T-helper 2 cell (primary cell): ENCODE measurements at places on chromosomes 13 and 19.
A peak's percentile ranks its signal among the peaks of the same experiment; 100 is the strongest.

- peak; percentile 86 for DNase-seq
Measured at GRCh38 chr19:47778049-47778953, at the start of gene SELENOW. TSS of gene SELENOW (plus strand) at chr19:47778703. CDS start at chr19:47778786, 83 bp downstream.

- no peak for DNase-seq
Measured at GRCh38 chr13:101092985-101093384, 323.3 kb downstream of the NALCN start.

DNA sequence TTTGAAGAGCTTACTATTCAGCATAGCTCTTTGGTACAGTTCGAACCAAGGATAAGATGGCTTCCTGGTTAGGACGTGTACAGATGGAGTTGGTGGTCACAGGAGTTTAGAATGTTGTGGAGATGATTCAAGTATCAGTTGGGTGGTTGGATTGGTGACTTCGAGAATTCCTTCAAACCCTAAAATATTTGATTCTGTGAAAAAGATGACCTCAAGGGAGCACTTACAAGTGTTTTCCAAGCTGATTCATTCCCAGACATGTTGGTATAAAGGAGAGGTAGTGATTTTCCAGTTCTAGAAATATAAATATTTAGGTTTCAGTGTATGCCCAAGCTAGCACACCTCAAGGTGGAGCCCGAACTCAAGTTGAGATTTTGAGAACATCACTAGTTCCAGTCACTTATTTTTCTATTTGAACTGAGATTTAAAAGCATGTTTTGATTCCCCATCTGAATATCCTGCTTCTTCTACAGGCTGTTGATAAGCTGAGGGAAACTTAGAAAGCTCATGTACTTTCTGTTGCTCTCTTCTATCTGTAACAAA lies 306.1 kb downstream of the DCT start:
- DNase-seq, result no peak

- DNase-seq, result no peak
Measured at GRCh38 chr13:90120026-90120425, 1227.5 kb upstream of the MIR17HG start.

GRCh38 chr13:21106089-21106488 lies 44.7 kb upstream of the LATS2 start:
- DNase-seq, result no peak

- no peak for DNase-seq
Measured at GRCh38 chr13:40155201-40155600, 499.7 kb downstream of the COG6 start.

- no peak for DNase-seq
Measured at GRCh38 chr19:18494267-18494607, 27.6 kb downstream of the ELL start.

DNA sequence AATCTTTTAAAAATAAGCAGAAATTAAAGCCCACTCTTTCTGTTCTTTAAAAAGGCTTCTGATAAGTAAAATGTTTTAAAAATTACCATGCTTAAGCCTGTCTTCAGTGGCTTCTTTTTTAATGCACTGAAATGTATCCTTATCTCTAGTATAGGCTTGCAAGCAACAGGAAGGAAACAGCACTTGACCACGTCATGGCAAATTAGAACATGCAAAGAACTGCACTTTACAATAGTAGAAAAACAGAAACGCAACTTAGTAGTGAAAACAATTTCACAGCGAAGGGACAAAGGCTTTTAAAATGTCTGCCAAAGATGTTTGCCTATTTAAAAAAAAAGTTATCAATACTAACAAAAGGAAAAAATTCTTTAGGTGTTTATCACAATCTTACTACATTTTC lies 36.3 kb downstream of the ELF1 start:
- DNase-seq, result no peak

GRCh38 chr13:26946684-26947343 lies 186.2 kb upstream of the GPR12 start:
- no peak for DNase-seq

DNA sequence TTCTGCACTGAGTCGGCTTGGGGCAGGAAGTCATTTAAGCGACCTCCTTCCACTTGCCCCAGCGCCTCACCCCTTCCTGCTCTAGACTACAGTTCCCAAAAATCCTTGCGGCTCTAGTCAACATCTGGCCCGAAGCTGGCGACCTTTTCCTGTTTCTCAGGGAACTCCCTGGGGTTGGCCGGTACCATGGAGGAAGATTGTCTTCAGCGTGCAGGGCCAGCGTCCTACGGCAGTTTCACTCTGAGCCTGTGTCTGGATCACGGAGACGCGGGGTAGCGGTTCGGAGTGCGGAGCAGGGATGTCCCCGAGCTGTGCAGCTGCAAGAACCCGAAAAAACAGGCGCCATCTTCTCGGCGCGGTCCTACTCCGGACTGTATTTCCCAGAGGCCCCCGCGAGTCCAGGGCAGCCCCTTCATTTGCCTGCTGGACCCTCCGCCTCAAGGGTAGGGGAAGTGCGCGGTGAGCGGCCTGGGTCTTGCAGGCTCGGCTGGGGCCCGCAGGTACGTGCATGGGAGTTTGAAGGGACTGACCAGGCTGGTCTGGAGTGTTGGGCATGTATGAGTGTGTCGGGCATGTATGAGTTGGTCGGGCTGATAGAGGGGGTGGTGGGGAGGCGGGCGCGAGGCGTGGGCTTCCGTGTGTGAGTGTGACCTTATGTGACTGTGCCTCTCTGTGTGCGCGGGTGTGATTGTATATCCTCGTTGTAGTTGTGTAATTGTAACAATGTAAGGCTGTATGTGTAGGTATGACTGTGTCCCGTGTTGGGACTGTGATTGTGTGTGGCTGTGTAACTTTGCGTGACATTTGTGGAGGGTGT lies at the start of gene ZNF383:
Gene ZNF383, plus strand, starts transcription at position 440 of the 817 bp plus-strand sequence. CDS start 12,240 bp downstream, outside the sequence.
- peak; percentile 79 for DNase-seq

DNA sequence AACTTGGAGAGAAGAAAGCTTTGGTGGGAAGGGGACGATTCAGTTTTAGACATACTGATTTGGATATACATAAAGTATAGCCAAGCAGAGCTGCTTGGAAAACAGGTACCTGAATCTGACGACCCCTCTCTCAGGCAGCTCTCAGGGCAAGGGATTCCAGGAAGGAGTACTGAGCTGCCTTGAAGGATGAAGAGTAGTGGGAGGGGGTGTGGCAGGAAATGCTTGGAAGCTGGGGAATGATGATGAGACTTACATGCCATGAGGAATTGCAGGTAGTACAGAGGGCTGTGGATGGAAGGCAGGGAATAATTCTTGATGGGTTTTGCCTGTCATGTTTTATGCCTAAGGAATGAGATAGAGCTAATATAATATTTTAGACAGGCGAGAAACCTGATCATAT lies 38.7 kb downstream of the HTR2A start:
- no peak for DNase-seq

- no peak for DNase-seq
Measured at GRCh38 chr13:113762538-113762937, 3.5 kb downstream of the TMEM255B start.

DNA sequence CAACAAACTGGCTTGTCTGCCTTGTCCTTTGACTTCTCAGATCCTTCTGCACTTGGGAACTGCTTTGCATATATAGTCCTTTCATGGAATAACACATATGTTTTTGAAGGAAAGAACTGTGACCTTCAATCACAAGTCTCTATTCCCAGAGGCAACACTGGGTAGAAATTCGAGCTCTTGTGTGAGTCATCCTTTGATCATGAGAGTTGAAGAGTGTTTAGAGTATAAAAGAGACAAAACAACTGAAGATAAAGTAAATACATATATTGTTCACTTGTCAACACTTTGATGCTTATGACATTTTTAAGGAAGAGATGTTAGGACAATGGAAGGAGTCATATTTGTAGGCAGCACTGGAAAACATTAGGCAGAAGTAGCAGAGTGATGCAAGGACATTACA lies 5.2 kb upstream of the OR7A5 start:
- DNase-seq, result no peak

- DNase-seq, result no peak
Measured at GRCh38 chr13:110685305-110686020, 20.5 kb downstream of the CARS2 start.

GRCh38 chr19:33805840-33806433 lies 9.3 kb downstream of the KCTD15 start:
- DNase-seq, result no peak

- DNase-seq, result no peak
Measured at GRCh38 chr13:96746886-96747285, 247.4 kb downstream of the OXGR1 start.

DNA sequence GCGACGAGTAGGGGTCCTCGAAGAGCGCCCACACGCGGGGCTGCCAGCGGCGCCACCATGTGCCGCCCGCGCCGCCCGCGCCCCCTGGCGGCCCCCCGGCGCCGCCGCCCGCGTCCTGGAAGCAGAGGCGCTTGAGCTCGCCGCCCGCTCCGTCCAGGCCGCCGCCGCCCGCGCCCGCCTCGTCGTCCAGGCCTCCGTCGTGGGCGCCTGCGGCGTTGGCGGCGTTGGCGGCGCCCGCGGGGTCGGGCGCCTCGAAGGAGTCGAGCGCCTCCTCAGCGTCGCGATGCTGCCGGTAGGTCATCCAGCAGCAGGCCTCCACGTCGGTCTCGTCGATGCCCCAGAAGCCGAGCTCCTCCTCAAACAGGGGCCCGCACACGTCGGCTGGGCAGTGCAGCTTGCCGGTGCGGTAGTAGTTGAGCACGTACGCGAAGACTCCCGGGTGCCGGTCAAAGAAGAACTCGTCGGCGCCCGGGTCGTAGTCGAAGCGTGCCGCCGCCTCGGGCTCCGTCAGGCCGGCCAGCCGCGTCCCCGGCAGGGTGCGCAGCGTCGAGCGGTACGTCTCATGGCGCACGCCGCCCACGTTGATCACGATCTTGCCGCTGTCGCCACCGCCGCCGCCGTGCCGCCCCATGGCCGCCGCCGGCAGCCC lies 829 bp downstream of the KCNC3 start:
- DNase-seq, result no peak

GRCh38 chr13:20945952-20946383 lies 43.4 kb upstream of the XPO4 start:
- DNase-seq, result no peak

DNA sequence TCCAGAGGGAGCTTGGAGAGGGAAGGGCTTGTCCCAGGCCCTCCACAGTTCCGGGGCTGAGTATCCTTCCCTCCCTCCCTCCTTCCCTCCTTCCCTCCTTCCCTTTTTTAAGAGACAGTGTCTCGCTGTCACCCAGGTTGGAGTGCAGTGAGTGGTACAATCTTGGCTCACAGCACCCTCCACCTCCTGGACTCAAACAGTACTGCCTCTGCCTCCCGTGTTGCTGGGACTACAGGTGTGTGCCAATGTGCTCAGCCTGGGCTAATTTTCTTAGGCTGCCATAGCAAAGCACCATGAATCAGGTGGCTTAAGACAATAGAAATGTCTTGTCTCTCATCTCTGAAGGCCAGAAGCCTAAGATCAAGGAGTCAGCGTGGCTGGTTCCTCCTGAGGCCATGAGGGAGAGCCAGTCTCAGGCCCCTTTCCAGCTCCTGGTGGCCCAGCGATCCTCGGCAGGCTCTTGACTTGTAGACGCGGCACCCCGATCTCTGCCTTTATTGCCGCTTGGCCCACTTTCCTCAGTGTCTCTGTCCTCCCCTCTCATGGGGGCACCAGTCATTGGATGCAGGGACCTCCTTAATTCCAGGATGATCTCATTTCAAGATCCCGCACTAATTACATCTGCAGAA lies 47.5 kb downstream of the CRTC1 start:
- DNase-seq, result no peak

DNA sequence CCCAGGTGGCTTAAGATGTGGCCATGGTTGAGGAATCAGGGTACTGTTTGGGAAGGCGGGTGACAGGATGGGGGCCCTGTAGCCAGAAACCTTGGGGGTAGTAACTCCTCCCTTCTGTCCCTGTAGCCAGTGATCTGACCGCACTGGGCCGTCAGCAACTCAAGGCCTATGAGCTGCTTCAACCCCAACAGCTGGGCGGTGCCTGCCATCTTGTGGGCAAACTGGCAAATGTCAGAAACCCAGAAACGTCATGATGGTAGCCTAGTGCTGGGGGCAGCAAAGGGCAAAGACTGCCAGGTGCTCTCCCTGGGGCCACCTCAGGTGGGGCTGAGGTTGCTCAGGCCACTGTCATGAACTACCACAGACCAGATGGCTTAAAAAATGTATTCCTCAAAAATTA lies 3.5 kb downstream of the COPE start:
- no peak for DNase-seq

DNA sequence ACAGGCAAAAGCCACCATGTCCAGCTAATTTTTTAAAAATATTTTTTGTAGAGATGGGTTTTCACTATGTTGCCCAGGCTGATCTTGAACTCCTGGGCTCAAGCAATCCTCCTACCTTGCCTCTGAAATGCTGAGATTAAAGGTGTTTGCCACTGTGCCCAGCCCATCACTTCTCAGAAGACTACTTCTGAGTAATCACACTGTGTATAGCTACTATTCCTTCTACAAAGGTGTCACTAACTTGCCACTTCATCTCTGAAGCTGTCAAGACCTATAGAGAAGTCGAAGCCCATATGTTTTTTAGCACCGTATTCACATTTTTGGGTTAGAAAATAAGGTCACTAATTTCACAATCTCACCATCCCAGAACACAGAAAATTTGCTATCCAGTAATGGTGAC lies 36.0 kb upstream of the FNDC3A start:
- DNase-seq, result no peak
